ENCODE measurements at places on chromosomes 5 and 9.

DNA sequence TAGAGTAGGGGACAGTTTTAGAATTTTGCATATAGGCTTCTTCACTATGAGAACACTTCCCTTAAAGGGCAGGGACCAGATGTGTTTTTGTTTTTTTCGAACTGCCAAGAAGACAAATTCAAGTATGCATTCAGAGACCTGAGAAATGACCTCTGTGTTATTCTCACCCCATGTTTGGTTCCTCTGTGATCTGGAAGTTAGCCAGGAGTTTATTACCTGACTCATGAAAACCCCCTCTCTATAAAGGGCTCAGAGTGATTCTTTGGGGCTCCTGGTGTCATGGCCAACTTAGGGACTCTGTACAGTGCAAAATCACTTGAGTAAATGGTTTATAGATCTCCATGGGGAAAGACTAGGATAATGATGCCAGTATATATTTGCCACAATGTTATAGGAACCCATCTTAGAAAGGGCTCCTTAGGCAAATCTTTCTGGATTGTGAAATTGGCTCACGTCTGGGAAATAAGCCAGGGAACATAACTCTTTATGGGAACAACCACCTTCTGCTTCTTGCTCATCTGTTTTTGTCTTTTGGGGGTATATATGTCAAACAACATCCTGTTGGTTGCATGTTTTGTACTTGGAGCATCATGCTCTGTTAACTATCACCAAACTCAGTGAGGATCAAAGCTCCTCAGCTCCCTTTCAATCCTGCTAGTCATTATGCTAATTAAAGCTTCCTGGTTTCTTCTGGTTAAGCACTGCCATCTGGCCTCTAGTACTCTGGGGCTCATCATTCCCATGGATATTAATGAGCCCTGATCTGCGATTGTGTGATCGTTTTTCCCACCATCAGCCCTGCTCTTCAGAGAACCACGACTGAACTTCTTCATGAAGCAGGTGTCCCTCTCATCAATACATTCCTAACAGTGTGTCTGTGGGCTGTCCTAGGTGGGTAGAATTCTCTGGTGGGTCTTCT lies 173.4 kb upstream of the CDH12 start:
- DNase-seq: no peak

DNA sequence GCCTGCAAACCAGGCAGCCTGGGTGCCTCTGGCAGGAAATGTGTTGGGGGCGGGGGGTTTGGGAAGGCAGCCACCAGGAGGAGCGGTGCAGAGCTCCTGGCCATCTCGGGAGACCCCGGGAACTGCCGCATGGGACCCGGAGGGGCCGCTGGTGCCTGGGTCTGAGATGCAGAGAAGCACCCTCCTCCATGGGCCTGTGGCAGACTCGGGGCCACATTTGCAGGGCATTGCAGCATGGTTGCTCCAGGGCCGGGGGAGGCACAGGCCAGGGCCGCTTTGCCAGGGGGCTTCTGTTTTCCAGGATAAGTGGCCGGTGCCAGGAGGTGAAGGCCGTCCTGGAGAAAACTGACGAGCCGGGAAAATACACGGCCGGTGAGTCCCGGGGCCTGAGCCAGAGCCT lies 1.7 kb downstream of the LCN1 start:
- no peak for DNase-seq

- DNase-seq: no peak
Measured at GRCh38 chr9:74431467-74431866, 65.7 kb upstream of the RORB start.

- no peak for DNase-seq
Measured at GRCh38 chr9:23621188-23621587, 204.9 kb downstream of the ELAVL2 start.

DNA sequence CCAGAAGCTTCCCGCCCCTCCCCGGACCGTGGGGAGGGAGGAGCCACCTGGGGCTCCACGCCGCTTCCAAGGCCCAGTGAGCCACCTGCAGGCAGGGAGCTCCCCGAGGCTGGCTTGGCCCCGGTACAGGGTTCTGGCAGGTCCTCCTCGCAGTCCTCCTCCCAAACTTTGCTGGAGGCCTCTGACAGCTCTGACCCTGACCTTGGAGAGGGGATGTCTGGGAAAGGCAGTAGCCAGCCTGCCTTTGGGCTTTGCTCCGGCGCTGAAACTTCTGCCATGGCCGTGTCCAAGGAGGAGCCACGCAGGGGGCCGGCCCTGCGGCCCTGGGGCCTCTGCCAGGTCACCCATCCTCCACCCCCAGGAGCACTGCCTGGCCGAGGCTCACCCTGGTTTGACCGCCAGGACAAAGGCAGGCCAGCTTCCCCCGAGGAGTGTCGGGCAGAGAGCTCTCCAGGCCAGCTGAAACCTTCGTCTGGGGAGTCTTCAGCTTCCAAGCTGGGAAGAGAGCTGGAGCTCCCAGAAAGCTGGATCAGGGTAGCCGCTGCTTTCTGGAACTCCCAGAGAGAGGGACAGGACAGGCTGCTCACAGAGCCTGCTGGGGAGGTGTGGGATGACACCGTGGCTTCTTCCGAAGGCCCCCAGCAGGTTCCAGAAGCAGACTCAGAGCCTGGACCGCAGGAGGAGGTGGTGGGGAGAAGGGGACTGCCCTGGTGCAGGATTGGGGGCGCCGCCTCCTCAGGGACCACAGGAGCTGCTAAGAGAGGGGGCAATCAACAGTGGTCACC lies 9.0 kb upstream of the QSOX2 start:
- no peak for DNase-seq

GRCh38 chr9:20684875-20685696 lies 1.0 kb downstream of the FOCAD start:
- DNase-seq: no peak

- DNase-seq: no peak
Measured at GRCh38 chr9:25481372-25481771, 196.9 kb downstream of the TUSC1 start.

DNA sequence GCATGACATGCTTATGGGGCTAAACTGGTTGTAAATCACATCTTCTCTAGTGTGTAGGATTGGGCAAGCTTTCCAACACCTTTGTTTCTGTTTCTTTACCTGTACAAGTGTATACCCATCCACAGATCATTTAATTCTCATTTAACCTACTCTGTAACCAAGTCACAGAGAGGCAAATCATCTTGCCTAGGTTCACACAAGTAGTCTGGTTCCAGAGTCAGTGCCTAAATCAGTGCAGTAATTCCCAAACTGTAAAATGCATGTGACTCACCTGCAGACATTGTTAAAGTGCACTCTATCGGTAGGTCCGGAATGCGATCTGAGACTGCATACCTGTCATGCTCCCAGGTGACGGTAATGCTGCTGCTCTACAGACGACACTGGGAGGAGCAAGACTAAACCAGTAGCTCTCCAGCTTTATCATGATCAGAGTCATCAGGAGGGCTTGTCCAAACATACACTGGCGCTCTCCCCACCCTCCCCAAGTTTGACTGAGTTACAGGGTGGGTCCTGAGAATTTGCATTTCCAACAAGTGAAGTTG lies 107.9 kb upstream of the FREM1 start:
- no peak for DNase-seq

DNA sequence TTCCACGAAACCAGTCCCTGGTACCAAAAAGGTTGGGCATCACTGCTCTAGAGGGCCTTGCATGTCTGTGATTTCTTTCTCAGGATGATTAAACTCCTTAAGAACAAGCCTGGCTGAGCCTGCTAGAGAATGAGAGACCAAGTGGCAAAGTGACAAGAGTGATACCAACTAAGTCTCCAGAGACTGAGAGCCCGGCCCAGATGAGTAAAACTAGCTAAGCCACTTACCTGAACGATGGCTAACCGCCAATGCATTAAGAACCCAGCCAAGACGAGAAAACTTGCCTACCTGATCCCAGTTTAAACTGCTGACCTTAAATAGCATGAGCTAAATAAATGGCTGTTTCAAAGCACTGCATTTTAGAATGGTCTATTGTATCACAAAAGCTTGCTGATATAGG lies 5.6 kb upstream of the CCDC152 start:
- no peak for DNase-seq

DNA sequence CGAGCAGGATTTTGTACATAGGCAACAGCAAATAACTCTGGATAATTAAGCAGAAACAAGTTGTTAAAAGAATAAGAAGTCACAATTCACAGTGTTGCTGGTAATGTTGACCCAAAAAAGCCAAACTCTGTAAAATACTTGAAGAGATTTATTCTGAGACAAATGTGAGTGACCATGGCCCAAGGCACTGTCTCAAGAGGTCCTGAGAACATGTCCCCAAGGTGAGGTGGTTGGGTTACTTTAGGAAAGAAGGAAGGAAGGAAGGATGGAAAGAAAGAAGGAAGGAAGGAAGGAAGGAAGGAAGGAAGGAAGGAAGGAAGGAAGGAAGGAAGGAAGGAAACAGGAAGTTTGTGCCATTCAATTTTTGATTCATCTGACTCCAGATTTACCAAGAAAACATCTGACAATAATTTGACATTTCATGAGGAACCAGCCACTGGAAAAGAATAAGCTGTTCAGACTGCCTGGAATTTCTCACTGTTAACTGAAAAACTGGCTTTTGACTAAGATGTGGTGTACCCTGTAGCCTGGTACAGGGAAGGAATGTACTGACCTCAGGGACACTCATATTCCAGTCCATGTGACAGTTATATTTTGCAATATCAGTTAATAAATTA lies 295.9 kb upstream of the TNC start:
- no peak for DNase-seq

DNA sequence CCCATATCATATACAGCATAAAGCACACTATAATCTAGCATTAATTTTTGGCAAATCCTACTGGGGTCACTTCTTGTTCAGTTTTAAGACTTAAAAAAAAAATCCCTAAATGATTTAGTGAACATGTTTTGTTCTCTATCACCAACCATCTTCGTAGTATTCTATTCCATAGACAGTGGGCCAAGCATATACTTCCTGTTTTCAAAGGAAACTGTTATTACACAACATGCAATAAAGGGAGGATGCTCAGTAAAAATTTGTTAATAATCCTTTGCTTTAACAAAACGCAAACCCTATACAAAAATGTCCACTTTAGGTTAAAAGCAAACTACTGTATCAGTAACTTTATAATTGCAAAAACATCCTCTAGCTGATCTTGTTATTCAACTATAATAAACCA lies 13.0 kb downstream of the CCNH start:
- no peak for DNase-seq

- DNase-seq: peak; percentile 65
Measured at GRCh38 chr5:176621661-176622079, 8.7 kb downstream of the SNCB start.

DNA sequence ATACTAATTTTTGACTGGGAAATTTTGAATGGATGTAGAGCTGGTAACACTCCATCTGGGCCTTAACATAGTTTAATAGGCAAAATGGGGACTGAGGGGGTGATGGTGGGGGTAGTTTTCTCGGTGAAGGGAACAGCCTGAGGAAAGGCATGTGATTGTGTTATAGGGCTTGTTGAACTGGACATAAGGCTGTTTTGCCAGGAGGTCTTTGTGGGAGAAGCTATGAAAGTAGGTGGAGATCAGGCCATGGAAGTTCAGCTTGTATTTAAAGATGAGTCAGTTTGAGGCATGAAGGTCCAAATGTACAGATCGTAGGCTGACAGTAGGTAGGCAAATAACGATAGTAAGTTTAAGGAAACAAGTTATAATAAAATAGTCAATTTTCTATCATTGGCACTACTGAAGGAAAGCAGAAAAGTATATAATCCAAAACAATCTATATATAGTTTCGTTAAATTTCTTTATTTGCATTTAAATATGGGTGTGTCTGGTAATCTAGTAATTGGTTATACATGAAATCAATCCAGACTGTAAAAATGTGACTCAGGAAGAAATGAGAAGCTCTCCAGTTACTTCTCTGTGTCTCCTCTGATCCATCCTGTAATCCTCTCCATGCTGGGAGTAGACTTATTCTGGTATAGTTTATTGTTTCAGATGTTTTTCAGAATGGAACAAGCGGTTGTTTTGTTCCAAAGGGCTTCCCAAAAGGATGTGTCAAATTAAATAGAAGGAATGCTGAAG lies 2.8 kb downstream of the CSNK1G3 start:
- no peak for DNase-seq

DNA sequence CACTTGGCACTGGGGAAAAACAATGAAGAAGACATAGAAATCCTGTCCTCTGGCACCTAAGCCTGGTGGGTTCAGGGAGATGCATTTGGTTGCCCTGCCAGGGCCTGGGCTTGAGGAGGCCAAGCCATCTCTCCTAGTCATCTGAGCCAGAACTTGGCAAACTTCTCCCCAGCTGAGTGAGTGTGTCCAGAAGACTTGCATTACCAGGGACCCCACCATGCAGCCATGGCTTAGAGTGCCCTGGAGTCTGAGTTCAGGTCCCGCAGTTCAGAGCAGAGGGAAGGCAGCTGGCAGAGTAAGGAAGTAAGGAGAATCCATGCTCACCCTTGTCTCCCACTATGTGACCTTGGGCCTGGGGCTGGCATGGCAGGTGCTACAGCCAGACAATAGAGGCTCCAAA lies 37.4 kb upstream of the FCN1 start:
- no peak for DNase-seq

Measured in occipital lobe (tissue), 3 donors.